Fibroblast of upper back skin (primary cell): ENCODE measurements at places on chromosomes 1 and 21.

GRCh38 chr1:5858844-5859407 is 133.3 kb downstream of the NPHP4 start:
- no peak for DNase-seq

DNA sequence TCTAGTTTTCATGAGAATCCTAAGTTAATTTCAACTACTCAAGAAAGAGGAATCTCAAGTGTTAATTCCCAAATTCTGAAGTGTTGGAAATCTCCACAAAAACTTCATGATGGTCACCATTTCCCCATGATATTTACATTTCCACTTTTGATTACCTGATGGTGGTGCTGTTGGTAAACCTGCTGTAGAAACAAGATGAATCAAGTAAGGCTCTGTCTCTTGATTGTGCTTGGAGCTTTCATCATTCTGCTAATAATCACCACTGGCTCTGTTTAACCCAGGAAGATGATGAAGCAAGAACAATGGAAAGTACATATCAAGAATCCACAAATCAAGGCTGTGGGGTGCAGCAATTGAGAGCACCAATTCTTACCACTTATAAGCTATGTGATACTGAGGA is 77.8 kb downstream of the C4BPA start:
- DNase-seq: peak; percentile 2

GRCh38 chr1:24868016-24868875 is 61.8 kb downstream of the RUNX3 start:
- no peak for DNase-seq

DNA sequence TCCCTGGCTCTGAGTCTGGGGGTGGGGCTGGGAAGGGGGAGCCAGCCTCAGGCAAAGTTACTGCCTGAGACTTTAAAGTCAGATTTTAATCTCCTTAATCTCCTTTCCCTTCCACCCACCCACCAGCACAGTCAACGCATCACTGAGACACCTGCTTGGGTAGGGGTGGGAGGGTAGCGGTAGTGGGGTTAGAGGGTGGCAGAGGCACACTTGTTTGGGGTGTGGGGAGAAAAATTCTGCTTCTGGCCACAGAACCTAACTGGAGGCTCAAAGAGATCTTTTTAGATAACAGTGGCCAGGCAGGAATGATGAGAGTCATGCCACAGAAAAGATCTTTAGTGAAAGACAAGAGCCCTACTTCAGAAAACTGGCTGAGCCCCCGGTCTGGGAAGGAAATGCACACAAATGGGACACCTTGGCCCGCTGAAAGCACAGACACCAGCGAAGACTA is 44.1 kb downstream of the CD247 start:
- no peak for DNase-seq

- no peak for DNase-seq
Observed at GRCh38 chr1:33002006-33002405, 34.7 kb downstream of the AK2 start.

DNA sequence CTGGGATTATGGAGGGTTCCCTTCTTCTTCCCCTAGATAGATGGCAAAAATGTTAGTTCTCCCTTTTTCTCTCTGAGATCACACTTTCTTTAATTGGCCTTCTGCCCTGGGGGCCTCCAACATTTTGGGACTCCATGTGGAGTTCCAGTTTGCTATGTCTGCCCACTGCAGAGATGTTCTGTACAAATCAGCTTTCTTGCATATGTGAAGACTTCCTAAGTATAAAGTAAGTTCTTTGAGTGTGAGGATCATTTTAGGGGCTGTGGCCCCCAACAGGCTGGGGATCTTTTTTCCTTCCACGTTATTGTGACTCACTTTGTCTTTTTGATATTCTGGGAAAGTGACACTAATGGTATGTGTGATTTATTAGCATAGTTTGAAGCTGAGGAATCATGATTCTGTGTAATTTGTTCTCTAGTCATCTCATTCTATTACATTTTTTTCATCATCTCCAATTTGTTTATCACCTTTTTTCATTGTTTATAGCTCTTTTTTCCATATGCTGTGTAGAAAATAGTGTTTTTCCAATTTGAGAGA is 48.2 kb downstream of the HHAT start:
- peak; percentile 89 for DNase-seq

- peak; percentile 37 for DNase-seq
Observed at GRCh38 chr21:37450445-37450941, 83.9 kb downstream of the DYRK1A start.

DNA sequence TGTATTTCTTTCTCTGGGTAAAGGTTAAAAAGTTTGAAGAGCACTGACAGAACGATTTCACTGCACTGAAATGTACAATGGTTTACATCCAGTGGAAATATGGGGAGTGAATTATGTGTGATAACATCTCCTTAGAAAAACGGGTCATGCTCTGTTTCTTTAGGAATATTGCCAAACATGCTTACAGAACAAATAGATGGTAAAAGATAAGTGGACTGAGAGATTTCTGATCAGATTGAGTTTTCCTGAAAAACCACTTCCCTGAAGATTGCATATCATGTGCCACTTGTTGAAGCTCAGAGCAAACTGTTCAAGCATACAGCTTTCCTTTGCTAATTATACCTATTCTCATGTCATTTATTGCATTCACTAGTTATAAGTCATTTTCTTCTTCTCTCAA is 29.9 kb upstream of the DISP1 start:
- no peak for DNase-seq

- peak; percentile 59 for DNase-seq
Observed at GRCh38 chr1:212291505-212292134, 6.4 kb downstream of the PPP2R5A start.

DNA sequence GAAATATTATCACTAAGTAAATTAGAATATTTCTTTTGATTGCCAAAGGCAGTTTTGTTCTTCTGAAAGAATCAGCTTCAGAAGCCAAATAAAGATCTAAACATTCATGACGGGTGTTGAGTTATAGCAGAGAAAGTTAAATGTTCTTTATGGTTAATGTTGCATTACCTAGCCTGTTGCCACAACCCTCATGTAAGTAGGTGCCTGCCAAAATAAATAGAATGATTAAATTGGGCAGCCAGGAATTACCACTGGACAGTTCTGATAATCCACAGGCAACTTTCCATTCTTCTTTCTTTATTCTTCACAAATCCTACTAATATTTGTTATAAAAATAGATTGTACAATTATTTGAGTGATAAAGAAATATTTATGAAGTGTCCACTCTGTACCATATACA is 217.9 kb upstream of the NRIP1 start:
- DNase-seq: no peak

- no peak for DNase-seq
Observed at GRCh38 chr1:216181590-216181989, 241.7 kb downstream of the USH2A start.
